ENCODE measurements at places on chromosomes 11 and 22.

DNA sequence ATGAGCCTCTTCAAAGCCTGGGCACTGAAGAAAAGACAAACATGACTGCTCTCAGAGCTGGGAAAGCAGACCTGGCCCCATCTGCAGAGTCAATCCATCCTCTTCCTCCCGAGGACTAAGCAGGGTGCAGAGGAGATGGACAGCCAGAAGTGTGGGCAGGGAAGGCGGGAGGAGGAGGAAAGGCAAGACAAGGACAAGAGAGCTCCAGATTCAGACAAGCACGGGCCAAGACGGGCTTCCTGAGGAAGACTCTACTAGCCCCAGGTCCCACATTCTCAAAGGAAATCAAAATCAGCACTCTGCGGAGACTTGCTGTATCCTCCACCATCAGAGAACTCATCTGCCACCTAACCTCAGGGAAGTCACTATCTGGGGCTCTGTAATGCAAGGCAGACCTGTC is 28.5 kb downstream of the OPCML start:
- DNase-seq, result no peak

DNA sequence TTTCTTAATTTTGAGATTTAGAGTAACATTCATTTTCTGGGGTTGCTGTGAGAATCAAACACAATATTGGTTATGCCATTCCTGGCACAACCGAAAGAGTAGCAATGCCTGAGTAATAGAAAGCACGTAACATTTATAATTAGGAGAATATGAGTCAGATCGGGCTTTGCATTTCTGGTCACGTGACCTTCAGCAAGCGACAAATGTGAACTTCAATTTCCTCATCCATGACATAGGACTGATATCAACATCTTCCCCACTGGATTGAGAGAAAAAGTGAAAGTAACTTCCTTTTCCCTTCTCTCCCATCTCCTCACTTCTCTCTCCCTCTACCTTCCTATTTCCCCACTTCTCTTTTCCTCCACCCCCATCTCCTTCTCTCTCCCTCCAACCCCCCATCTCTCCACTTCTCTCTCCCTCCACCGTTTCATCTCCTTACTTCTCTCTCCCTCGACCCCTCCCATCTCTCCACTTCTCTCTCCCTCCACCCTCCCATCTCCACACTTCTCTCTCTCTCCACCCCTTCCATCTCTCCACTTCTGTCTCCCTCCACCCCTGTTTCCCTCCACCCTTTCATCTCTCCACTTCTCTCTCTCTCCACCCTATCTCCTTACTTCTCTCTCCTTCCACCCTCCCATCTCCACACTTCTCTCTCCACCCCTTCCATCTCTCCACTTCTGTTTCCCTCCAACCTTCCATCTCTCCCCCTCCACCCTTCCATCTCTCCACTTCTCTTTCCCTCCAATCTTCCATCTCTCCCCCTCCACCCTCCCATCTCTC is 33.5 kb upstream of the CAT start:
- no peak for DNase-seq

- no peak for DNase-seq
Observed at GRCh38 chr11:124194293-124195188, 11.4 kb downstream of the OR10D3 start.

GRCh38 chr11:65793625-65794400 is 7.0 kb downstream of the OVOL1 start:
- DNase-seq, result no peak

- DNase-seq, result no peak
Observed at GRCh38 chr11:44842220-44842619, 108.5 kb downstream of the TP53I11 start.

DNA sequence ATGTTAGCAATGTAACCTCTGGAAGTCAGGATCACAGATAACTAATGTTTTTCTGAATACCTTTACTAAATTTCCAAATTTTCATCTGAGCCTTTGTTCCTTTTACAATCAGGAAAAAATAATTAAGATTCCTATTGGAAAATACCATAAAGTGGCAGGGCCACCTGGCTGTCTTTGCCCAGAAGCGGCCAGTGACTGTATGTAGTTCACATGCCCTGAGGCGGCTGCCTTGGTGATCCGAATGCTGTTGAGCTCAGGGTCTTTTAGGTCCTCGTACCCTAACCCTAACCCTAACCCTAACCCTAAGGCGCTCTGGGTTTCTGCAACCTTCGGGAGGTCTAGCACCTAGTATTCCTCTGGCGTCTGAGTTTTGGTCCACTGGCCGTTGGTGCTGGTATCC is 8.5 kb upstream of the ARFGAP3 start:
- no peak for DNase-seq

DNA sequence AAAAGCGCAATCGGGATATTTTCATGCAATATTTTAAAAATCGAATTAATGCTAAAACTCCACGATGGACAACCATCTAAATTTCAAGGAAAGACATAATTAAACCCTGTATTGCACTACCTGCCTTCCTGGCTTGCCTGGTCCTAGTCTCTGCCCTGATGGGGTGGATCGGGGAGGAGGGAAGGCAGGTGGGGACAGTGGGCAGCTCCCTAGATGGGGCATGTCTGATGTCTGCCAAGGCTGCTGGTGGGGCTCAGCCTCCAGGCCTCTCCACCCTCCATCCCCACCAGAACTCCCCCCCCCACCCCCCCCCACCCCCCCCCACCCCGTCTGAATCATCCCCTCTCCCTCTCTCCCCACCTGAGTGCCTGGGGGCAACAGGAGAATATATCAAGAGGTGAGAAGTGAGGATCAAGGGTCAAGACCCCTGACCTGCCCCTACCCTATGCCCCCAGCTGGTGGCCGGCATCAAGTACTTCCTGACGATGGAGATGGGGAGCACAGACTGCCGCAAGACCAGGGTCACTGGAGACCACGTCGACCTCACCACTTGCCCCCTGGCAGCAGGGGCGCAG is 650 bp downstream of the CST6 start:
- no peak for DNase-seq

- no peak for DNase-seq
Observed at GRCh38 chr11:126890561-126890960, 110.0 kb downstream of the KIRREL3 start.

GRCh38 chr11:48210052-48210451 is 6.6 kb upstream of the OR4B1 start:
- DNase-seq, result no peak

DNA sequence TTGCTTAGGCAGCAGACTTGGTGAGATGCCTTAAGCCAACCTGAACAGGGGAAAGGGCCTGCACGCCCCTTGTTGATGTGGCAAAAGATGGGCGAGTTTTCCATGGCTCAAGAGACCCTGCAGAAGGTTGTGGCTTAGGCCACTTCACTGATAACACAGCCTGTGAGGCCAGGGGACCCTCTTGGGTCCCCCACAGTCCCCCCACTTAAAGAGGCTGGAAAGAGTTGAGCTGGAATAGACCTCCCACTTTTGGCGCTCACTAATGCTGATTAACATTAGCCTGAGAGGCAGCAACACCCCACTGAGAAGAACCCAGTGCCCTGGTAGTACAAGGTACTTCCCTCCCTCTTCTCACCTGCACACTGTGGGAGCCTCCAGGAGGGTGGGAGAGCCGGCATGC is 107.5 kb downstream of the TRIM29 start:
- DNase-seq, result no peak

DNA sequence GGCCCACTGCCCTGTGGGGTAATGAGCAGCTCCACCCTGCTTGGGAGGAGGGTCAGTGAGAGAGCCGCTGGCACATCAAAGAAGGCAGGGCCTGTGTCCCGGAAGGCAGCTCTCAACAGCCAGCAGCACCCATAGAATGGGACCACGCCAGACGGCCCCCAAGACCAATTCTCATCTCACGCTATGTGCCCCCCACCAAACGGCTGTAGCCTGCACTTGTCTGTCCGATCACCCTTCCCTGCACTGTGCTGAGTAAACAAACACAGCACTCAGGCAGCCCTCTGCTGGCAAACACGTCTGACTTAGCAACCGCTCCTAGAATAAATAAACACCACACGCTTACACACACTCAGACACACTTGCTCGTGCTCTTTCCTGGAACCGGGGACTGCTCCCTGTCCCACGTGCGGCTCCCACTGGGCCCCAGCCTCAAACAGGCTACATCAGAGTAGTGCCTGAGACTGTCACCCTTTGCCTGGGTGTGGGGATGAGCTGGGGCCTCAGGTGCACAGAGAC is 53.2 kb upstream of the CDON start:
- no peak for DNase-seq

- DNase-seq, result no peak
Observed at GRCh38 chr11:73334384-73335203, 26.5 kb downstream of the ARHGEF17 start.

DNA sequence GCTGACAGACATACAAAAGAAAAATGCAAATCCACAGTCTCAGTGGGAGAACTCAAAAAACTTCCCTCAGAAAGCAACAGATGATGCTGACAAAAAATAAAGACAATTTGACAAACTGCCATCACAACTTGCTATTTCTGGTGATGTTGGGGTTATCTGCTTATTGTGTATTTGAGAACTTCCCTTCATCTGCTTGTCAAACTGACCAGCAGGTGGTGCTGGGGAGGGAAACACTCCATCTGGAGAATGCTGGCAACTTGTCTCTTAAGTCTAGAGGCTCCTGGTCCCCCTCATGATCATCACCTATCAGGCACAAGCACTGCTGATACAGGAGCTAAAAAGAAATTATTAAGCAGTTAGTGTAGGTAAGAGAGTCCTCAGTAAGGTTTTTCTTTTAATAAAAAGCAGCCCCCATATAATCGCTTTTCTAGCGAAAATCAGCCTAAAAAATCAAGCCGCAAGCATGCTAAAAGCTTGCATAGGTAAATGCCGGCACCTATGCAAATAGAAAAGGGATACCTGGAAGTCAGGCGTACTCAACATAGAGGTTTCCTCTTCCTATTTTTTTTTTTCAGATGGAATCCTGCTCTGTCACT is 9.8 kb upstream of the FAM111B start:
- DNase-seq, result peak; percentile 46

- DNase-seq, result no peak
Observed at GRCh38 chr11:100550912-100551632, 136.0 kb upstream of the ARHGAP42 start.

DNA sequence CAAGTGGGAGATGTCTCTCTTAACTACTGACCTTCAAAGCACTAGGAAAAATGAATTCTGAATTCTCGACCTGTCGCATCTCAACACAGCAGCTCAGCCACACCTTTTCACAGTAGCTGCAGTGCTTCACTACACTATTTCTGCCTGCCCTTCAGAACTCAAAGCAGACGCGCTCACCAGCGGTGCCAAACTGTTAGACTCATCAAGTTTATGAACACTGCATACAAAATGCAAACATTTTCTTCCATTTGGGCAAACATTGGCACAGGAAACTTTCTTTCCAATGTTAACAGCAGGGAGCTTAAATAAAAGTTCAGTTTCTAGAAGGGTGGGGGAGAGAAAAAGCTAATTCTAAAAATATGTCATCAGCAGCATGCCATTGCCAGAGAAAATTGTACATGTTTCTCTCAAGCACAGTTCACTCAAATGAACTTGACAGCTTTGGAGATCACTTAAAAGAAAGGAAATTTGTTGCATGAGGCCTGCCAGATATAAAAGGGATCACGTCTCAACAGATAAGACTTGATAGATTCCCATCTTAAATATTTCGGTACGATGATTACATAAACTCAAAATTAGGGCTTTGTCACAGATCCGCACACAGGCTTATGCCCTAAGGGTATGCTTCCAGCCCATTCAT is 82.7 kb downstream of the CADM1 start:
- no peak for DNase-seq

- DNase-seq, result no peak
Observed at GRCh38 chr11:116510166-116510565, 262.6 kb downstream of the BUD13 start.

DNA sequence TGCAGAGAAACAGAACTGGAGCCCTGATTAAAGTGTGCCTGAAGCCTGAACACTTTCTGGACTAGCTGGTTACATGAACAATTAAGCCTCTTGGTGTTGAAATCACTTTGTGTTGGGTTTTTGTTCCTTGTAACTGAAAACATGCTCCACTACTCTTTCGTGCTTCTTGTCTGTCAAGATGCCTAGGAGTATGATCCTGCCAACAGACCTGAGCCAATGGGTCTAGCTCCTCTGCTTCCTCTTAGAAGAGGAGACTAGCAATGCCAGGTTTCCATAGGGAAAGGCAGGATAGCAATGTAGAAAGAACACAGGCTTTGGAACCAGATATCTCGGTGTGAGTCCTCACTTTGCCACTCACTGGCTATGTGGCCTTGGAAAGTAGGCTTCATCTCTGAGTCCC is 40.3 kb downstream of the IRAG1 start:
- no peak for DNase-seq

GRCh38 chr11:59427068-59427382 is 812 bp upstream of the OR5A2 start:
- DNase-seq, result no peak

DNA sequence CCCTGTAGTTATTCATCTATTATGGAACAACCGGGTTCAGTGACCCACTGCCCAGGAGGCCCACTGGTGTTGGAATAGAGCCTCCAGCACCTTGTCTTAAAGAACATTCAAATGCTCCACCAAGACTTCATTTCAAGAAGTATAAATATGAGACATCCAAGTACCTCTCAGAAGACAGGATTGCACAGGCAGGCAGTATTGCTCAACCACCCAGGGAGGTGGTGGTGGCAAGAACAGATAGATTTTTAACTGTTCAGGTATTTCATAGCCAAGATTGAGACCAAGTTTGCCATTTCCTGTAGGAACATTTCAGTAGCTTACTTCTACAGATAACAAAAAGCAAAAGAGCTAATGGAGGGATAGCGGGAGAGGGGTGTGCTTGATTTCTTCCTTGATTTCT is 78.7 kb downstream of the COMMD9 start:
- DNase-seq, result no peak

GRCh38 chr22:19669570-19669969 is 44.7 kb upstream of the SEPTIN5 start:
- no peak for DNase-seq

GRCh38 chr11:123173040-123173855 is 21.8 kb downstream of the CLMP start:
- DNase-seq, result no peak

DNA sequence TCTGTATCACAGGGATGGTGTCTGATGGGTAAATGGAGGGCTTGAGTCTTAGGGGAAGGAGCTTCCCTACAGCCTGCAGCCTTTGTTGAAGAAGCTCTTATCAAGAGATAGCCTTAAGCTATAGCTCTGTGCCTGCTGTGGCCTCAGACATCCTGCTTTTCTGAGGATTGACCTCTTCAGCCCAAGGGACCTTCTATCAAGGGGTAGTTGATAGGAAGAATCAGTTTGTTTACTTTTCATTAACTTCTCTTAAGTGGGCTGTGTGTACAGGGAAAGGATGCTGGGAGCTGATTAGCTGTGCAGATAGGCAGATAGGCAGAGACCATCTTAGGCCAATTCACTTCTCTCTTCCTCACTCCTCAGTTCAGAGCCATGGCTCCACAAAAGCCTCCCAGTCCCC is 151.8 kb upstream of the CADM1 start:
- no peak for DNase-seq

Data from stimulated activated CD8-positive, alpha-beta memory T cell treated with anti-CD3 and anti-CD28 coated beads, Interleukin-4, amount 100 ng/mL, for 4 hours (primary cell).